ENCODE measurements at places on chromosomes 7 and 10.
A peak's percentile ranks its signal among the peaks of the same experiment; 100 is the strongest.

- DNase-seq: no peak
These were observed 17.0 kb upstream of the TMEM273 start for GRCh38 chr10:49205206-49205605.

GRCh38 chr10:124414076-124414475 is 4.6 kb downstream of the OAT start:
- no peak for DNase-seq

DNA sequence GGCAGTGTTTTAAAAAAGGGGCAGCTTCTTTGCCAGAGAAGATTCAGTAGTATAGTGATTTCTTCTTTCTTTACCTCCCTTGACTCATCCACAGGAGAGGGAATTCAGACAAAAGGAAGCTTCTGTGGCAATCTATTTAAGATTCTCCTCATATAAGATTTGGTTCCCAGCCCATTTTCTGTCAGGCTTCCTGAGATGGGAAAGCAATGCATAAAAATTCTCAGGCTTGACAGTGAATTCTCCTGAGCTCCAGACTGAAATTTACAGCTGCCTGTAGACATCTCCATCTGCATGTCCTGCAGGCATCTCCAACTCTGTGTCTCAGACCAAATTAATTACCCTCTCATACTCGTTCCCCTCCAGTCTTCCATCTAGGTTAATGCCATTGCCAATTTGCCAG is 72.8 kb downstream of the TSPAN12 start:
- DNase-seq: peak; percentile 24

- DNase-seq: no peak
These were observed 4.4 kb downstream of the IFIT3 start for GRCh38 chr10:89332123-89332633.

- no peak for DNase-seq
These were observed 162.6 kb downstream of the MTERF1 start for GRCh38 chr7:91717681-91718470.

DNA sequence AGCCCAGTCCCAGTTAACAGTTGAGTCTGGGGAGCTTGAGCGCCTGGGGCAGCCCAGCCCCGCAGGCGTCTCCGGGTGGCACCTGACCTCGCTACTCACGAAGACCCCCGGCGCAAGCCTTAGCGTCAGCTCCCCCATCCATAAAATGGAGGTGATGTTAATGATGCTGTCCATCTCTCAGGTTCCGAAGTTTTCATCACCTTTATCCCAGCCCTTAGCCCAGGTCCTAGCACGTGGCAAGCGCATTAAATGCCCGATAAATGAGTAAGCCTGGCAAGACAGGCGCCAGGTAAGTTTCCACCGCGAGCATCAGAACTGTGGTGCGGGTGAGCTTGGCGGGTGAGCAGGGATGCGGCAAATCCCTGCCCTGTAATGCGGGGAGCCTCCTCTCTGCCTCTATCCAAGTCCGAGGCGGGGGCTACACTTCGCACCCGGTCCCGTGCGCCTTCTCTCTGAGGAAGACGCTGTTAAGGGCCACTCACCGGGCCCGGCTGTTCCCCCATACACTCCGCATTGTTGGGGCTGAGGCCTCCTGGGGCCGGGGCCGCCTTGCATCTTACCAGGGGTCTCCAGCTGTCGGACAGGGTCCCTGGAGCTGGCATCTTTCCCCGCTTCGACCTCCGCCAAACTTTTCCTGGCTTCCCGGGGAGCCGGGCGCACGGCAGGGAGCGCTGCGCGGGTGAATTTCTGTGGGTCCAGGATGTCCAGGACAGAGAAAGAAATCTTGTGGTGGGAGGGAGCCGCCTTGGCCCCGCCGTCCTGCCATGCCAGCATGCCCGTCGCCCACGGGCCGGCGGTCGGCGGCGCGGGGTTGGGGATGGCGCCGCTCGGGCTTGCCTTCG is 444 bp downstream of the NKX1-2 start:
- DNase-seq: no peak

DNA sequence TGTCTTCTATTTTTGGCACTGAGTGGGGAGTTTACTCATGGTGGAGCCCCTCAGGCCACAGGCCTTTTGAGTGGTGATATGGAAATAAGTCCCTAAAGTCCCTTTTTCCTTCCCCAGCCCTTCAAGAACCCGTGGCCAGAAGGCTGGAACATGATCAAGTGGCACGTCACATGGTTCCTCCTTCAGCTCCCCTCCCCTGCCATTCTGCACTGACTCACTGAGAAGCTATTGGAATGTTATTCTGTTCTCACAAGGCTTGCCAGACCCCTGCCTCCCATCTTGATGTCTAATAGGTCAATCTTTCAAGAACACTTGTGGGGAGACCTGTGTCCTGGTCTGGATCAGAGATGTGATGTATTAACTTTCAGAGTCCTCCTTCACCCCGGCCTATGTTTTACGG is 279.8 kb downstream of the SEC23IP start:
- peak; percentile 20 for DNase-seq

DNA sequence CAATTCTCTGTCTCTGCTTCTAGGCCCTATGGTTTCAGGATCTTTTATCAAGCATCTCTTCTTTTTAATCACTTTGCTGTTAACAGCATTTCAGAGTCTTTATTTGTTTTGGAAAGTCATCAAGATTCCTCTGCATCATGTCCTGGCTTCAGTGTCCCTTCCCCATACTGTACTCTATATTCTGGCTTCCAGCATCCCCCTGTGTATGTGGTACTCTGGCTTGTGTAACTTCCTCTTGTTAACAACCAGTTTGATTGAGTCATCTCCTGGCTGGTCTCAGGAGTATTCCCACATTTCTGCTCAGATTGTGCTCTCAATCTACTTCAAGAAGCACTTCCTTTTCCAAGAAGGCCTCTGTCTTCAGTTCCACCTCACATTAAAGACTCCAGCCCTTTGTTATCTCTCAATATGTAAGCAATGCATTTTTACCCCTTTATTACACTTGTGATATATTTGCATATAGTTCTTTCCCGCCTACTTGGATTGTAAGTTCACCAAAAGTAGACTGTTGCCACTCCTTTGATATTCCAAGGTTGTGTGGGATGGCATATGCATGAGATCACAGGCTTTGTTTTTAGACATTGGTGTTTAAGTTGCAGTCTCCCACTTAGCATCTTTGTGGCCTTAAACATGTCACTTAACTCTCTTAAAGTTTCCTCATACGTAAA is 15.1 kb upstream of the ATE1 start:
- no peak for DNase-seq

DNA sequence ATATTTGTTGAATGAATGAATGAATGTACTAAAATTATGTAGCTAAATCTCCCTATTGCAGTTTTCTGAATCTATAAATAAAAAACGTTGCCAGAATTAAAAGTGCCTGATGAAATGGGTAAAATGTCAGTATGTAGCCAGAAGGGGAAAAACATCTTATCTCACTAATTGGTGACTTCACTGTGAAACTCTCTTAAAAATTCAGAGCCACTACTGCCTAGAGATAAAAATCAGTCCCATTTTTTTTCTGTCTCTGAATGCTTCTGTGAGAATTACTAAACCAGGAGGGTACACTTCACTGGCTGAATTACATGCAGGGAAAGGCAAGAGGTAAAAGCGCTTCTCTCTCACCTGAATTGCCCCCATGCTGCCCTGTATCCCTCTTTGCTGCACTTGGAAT is 69.6 kb upstream of the HPS1 start:
- DNase-seq: no peak

- DNase-seq: no peak
These were observed 83.0 kb upstream of the SEC61G start for GRCh38 chr7:54841772-54842697.

DNA sequence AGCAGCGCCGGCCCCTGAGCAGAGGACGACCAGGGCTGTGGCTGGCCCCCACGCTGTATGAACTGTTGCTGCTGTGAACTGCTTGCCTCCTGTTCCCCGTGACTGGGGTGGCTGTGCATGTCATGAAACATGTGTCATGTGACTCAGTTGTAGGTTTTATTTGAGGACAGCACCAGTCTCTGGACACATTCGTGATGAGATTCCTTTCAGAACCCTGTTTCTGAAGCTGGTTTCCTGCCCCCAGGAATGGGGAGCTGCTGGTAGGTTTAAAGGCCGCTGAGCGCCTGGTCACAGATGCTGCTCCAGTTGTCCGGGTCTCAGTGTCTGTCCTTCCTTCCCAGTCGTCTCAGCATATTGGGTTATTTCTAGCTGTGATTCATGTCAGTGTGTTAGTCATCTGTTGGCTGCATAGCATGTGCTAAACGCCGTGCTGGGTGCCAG is 79.1 kb upstream of the PPIF start:
- DNase-seq: no peak

GRCh38 chr10:110522365-110522988 is 24.8 kb downstream of the DUSP5 start:
- DNase-seq: no peak

DNA sequence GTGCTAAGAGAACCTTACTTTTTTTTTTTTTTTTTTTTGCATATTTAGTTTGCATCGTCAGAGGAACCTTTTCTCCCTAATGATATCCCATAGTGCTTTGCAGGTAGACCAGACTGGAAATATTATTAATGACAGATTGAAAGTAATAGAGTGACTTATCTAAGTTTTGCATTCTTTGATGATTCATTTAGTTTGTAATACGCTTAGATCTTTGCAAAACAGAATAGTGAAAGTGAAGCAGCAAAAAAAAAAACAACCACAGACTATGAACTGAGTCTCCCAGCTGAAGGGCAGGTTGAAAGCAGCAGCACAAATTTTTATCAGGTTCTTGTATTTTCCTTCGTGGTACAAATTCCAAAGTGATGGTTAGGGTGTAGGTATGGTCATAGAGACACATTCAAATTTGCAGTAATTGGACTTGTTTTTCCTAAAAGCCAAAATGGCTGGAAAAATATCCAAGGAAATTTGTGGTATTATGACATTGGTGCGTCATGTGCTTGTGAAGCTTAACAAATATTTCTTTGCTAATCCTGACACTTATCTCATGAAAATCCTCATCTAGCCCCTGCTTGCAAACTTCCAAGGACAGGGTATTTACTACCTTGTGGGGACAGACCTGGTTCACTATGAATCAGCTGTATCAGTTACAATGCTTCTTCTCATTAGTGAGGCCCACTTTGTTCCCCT is 81.8 kb upstream of the CREB5 start:
- DNase-seq: no peak

GRCh38 chr10:95508730-95509129 is 52.4 kb downstream of the SORBS1 start:
- DNase-seq: no peak

DNA sequence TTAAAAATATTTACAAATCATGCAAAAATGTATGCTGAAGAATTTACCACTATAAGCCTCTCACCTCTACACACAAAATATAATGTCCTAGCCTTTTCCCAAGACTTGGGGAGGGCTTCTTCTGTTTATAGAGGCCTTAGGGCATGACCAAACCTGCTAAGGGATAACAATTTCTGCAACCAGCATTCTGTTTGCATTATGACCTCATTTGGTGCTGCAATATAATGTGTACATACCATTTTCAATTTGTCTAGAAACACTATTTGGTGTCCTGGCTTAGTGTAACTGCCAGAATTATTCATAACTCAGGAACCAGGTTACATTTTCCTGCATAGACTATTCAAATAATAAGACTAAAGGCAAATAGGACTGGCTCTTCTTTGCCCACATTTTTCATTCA is 446.6 kb upstream of the SORCS1 start:
- no peak for DNase-seq

- no peak for DNase-seq
These were observed 2.6 kb downstream of the ABI1 start for GRCh38 chr10:26857991-26858706.

DNA sequence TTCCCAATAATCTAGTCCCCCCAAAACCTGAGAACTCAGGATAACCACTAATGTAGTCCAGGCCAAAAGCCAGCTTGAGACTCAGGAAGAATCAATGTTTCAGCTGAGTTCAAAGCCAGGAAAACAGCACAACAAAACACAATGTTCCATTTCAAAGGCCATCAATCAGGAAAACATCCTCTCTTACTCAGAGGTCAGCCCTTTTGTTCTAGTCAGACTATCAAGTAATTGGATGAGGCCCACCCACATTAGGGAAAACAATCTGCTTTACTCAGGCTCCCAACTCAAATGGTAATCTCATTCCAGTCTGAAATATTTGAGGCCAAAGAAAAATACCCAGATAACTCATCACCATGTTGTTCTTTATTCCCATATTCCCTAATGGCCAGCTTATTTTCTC is 152.2 kb downstream of the SDHAF3 start:
- DNase-seq: no peak

GRCh38 chr10:8159341-8160165 is 105.1 kb downstream of the GATA3 start:
- peak; percentile 21 for DNase-seq

- DNase-seq: no peak
These were observed 639.7 kb upstream of the AUTS2 start for GRCh38 chr7:68958571-68958970.

- peak; percentile 12 for DNase-seq
These were observed 46.4 kb upstream of the SAMD8 start for GRCh38 chr10:75065076-75065475.

GRCh38 chr7:69431626-69432025 is 166.6 kb upstream of the AUTS2 start:
- DNase-seq: no peak

DNA sequence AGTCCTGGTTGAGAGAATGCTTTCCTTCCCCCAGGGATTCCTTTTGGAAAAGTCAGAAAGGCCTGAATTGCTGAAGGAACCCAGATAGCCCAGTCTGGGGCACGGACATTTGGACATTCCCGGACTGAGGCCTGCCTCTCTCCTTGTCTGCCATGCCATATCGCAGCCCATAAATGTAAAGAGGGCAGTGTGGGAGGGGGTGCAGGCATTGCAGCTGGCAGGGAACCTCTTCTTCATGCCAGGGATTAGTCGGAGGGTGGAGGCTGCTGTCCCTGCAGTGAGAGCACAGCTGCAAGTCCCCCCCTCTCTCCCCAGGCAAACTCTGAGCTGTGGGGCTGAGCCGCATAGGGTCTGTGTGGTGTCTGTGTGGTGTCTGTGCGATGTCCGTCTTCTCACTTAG is 486.0 kb upstream of the MKI67 start:
- no peak for DNase-seq
